H1 (cell line): ENCODE measurements at places on chromosomes 2 and 18. TPM values are rescaled to one million over a fixed set of nuclear protein-coding genes. Genes with fewer than 3 reads are reported as not detected.

MEIS1 gene
- 0.17 and 0.30 TPM in 2 replicates for polyA plus RNA-seq

SLC4A1AP gene
- 8.1 and 8.3 TPM in 2 replicates for polyA plus RNA-seq

STARD6 gene
- not detected in 2 replicates for polyA plus RNA-seq

MYO5B gene
- polyA plus RNA-seq, result 5.1 and 7.7 TPM in 2 replicates

IL1RN gene
- not detected in 2 replicates for polyA plus RNA-seq

GULP1 gene
- polyA plus RNA-seq, result 56.4 and 69.7 TPM in 2 replicates

GAREM2 gene
- polyA plus RNA-seq, result 19.9 and 26.8 TPM in 2 replicates

ZNF2 gene
- 0.93 and 1.3 TPM in 2 replicates for polyA plus RNA-seq

DNER gene
- 6.8 and 7.7 TPM in 2 replicates for polyA plus RNA-seq
